ENCODE measurements at places on chromosomes 11 and 22.
A peak's percentile ranks its signal among the peaks of the same experiment; 100 is the strongest.

GRCh38 chr22:31933816-31934482 is 10.4 kb upstream of the YWHAH start:
- DNase-seq, result no peak

DNA sequence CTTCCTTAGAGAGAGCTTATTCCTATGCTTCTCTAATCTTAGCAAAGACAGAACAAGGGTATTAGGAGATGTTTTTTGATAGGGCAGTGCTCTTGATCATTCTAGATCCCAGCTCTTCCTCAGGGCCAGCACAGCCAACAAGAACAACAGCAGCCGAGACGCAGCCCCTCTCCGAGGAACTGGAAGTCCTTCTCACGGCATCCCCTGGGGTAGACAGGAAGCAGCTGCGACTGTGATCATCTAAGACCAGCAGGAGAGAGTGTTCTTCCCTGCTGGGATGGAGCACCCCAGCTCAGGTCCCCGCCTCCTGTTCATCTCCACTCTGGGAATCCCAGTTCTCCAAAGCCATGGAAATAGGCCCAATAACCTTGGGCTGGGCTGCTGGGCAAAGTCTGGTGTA is 29.6 kb downstream of the IRAG1 start:
- DNase-seq, result no peak

GRCh38 chr11:128940603-128941002 is 2.1 kb downstream of the TP53AIP1 start:
- DNase-seq, result no peak

DNA sequence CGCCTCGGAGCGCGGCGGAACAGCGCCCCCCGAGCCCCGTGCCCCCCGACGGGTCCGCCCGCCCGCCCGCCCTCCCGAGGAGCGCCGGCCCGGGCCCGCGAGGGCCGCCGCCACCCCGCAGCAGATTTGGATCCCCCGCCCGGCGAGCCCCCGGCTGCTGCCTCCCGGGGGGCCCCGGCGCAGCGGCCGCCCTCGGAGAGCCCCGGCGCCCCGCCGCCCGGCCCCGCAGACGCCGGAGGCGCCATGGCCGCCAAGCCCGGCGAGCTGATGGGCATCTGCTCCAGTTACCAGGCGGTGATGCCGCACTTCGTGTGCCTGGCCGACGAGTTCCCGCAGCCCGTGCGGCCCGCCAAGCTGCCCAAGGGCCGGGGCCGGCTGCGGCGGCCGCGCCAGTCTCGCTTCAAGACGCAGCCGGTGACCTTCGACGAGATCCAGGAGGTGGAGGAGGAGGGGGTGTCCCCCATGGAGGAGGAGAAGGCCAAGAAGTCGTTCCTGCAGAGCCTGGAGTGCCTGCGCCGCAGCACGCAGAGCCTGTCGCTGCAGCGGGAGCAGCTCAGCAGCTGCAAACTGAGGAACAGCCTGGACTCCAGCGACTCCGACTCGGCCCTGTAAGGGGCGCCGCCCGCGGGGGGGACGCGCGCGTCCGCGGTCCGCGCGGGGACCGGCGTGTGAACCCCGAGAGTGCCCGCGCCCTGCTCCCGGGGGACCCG is 380 bp downstream of the C11orf96 start:
- DNase-seq, result no peak

GRCh38 chr11:130635937-130636630 is 187.6 kb downstream of the ADAMTS15 start:
- no peak for DNase-seq

DNA sequence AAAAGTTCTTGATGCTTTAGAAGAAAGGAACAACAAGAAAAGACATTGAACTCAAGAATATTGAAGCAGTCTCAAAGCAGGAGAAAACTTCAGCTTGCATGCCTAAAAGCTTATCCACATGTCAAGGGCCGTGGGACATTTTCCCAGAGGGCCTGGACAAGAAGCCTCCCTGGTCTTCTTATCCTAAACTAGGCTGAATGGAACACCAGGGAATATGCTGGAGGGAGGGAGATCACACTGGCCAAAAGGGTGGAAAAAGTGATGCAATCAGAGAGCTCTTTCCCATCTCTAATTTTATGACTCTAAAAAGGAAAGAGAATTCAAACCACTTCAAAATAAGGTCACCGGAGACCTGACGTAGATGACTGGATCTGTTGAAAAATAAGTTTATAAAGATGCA is 107.2 kb downstream of the MPPED2 start:
- no peak for DNase-seq

DNA sequence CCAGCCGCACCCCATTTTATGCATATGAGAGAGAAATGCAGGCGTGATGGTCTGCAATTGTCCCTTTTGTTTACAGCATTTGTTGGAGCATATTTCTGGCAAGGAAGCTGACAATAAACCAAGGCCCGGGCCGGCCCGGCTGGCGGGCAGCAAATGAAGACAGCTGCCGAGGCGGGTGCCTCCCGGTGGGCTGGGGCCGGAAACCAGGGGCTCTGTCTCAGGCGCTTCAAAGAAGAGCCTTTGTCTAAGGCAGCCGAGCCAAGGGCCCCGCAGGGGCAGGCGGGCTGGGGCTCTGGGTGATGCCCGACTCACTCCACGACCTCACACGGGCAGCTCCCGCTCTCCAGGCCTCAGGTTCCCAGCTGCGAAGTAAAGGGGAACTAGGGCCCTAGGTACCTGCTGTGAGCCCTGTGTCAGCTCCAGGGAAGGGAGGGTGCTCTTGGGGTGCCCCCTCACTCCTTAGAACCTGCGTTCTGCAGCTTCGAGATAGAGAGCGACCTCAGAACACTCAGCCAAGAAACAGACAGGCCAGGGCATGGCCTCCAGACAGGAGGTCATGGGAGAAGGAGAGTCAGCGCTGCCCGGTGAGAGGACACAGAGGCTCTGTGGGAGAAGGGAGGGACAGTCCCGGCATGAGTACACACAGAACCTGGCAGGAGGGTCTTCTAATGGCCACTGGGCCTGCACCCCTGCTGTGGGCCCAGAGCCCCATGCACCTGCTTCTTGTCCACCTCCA is 2.4 kb downstream of the LINC01488 start:
- DNase-seq, result no peak

- peak; percentile 72 for DNase-seq
Measured at GRCh38 chr22:42080287-42080686, 787 bp downstream of the SMDT1 start.

- DNase-seq, result no peak
Measured at GRCh38 chr22:46536537-46537224, 739 bp downstream of the CELSR1 start.

GRCh38 chr11:36469063-36469462 is 41.0 kb downstream of the TRAF6 start:
- DNase-seq, result no peak

DNA sequence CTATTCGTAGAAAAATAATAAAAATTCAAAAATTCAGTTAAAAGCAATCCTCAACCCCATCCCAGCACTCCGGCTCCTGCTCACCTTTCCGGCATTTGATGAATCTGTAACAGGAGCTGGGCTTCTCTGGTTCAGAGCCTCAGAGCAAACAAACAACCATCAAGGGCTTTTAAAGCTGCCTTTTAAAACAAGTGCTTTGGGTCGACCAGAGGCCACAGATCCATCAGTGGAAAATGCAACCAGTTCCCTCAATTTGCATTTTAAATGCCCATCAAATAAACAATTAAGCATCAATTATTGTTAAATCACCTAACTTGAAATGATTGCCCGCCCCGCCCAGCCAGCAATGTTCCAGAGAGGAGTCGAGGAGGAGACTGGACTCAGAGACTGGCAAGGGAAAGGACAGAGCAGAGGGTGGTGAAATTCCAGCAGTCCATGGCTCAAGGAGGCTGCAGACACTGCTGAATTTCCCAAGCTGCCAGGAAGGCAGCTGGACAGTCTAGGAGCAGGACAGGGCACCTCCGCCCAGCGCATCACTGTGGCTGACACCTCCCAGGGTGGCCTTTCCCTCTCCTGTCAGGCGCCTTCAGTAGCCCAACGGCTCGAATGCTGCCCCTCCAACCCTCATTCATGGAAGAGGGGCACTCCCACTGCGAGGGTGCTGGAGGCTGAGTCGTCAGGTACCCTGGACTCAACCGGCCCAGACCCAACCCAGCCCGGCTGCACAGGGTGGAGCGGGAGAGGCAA is 7.5 kb downstream of the FXYD6 start:
- no peak for DNase-seq

DNA sequence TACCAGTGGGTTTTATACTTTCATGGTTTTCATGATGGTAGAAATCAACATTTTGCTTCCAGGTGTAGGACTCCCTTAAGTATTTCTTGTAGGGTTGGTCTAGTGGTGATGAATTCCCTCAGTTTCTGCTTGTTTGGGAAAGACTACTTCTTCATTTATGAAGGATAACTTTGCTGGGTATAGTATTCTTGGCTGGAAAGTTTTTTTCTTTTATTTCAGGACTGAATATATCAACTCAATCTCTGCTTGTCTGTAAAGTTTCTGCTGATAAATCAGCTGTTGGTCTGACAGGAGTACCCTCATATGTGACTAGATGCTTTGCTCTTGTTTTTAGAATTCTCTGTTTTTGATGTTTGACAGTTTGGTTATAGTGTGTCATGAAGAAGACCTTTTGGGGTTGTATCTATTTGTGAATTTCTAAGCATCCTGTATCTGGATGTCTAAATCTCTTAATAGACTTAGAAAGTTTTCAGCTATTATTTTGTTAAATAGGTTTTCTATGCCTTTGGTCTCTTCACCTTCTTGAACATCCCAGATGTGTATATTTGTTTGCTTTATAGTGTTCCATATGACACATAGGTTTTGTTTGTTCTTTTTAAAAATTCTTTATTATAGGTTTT is 95.9 kb downstream of the ENTHD1 start:
- DNase-seq, result no peak

- DNase-seq, result no peak
Measured at GRCh38 chr22:39410264-39410663, 10.7 kb downstream of the TAB1 start.

GRCh38 chr11:76365038-76365679 is 15.8 kb downstream of the THAP12 start:
- DNase-seq, result no peak

DNA sequence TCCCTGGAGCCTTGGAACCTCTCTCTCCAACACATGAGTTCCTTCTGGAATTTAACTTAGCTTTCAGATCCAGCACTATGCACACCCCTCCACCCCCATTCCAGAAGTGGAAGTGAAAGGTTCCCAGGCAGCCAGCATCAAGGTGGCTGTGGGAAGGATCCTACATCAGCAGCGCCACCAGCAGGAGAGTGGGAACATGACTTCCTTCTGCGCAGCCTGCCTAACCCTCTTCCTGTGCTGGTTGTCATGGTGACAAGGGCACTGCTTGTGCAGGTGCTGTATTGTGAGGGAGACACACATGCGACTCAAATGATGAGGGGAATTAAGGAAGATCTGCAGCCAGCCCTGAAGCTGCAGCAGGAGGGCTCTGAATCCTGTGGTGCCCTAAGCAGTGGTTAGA is 904.5 kb upstream of the API5 start:
- peak; percentile 20 for DNase-seq

DNA sequence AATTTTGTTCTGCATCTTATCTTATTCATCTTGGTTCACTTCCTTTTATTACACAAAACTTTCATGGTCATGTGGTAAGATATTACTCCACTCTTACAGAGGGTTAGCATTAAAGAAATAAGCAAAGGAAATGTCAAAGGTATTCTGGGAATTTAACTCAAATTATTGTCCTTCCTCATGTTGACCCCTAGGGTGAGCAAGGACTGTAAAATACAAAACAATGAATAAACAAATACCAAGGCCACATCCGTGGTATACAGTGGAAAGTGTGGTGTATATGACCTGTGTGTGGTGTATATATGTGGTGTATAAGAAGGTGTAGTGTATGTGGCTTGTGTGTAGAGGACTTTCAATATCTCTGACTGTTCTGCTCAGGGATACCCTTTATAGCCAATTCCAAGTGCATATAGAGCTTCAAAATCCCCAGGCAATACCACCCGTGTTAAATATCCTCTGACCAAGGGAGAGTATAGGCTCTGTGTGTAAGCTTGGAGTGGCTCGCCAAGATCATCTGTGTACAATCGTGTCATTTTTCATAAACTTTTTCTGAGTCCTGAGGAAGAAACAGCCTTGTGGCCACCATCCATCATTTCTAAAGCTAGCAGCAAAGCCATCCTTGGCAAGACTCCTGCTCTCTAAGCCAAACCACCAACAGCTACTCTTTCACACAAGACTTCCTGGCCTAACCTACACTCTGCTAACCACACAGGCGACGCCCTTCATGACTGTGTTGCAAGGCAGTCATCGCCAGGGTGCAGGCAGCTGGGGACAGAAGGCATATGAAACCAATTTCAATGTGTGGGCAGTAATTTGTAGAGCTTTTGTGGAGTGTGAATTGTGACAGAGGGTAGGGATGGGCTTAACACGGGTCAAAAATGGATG is 548.0 kb downstream of the ETS1 start:
- no peak for DNase-seq

- DNase-seq, result peak; percentile 59
Measured at GRCh38 chr11:61899146-61899841, 7.9 kb upstream of the FADS3 start.

DNA sequence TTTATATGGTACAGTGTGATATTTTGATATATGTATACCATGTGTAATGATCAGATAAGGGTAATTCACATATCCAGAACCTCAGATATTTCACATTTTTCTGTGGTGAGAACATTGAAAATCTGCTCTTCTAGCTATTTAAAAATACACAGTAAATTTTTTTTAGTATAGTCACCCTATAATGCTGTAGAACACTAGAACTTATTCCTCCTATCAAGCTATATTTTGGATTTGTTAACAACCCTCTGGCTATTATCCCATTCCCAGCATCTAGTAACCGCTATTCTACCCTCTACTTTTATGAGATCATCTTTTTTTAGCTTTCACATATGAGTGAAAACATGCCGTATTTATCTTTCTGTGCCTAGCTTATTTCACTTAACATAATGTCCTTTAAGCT is 65.5 kb upstream of the SYT9 start:
- no peak for DNase-seq

GRCh38 chr11:77127920-77128691 is at the start of gene MYO7A:
Gene MYO7A (plus strand): TSS chr11:77128246. CDS start chr11:77130635, 2,389 bp downstream.
- peak; percentile 56 for DNase-seq

DNA sequence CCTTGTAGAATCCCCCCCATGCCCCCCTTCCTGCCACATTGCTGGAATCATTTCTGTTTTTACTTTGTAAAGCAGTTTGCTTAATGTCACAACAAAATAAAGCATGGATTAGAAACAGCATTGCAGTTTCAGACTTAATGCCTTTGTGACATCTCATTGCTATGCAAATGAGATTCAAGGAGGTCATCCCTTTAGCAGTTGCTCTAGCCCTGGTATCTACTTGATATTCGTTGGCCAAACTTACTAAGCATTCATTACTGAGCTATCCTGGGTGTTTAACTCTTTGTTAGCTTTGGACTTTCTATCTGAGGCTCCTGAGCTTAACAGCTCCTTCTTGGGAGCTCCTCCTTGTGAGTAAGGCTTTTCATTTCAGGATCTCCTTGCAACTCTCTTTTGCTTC is 16.3 kb downstream of the FAT3 start:
- DNase-seq, result peak; percentile 4

DNA sequence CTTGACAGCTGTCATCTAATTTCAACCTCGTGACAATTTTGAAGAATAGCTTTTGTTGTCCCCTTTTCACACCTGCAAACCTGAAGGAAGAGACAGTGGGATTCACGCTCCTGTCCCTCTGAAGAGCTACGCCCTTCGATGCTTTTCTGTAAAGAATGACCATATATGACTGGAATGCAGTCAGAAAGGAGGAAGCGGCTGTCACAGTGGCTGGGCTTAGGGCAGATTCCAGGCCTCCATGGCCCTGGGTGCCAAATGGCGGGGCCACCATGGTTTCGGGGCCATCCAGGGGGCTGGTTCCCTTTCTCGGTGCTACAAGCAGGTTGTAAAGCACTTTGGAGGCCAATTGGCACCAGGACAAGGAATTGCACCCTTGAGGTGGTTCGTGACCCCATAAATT is 22.2 kb upstream of the FGF19 start:
- DNase-seq, result no peak
